ENCODE measurements at places on chromosomes 1 and 21.

- DNase-seq = no peak
Measured at GRCh38 chr1:159827102-159827490, 423 bp downstream of the SLAMF8 start.

DNA sequence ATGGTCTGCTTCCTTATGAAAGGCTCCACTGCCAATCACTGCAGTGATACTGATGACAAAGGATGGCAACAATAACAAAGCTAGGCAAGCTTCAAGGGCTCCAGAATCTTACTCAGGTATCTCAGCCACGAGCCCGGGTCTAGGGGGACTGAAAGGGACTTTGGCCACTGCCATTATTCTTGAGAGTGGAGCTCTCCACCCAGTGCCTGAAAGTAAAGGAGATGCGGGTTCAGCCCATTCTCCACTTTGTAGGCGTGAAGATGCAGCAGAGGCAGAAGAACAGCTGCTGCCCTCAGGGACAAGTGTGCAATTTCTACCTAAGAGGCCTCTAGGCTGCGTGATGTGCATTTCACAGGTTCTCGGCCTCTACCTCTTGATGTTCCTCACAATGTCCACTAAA, 31.4 kb upstream of the SLAMF9 start:
- DNase-seq = no peak

DNA sequence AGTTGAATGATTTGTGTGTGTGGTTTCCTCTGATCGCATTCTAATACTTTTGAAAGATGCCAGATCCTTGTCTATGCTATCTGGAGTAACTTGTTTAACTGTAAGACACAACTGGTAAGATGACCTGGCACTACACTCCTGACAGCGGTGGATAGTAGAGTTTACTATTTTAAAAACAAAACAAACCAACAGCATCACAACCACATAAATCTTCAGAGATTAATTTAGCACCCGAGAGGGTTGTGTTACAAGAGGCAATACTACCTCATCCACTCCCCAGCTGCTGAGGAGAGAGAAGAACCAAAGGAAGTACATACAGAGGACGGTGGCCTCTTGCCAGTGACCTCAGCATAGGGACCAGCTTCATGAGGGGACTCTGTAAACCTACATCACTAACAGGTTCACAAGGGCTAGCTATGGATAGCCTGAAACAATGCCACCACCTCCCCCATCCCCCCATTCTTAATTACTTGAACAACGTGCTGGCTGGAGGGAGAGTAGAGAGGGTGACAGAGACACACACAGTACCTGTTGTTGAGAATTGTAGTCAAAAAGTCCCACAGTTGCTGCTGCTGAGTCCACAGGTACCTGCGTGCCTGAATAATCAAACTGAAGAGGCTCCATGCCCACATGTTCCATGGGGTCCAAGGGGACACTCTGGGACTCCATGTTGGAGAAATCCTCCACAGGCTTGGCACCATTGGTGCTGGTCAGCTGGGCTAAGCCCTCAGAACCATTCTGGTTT, 73.5 kb downstream of the PUM1 start:
- DNase-seq = no peak

DNA sequence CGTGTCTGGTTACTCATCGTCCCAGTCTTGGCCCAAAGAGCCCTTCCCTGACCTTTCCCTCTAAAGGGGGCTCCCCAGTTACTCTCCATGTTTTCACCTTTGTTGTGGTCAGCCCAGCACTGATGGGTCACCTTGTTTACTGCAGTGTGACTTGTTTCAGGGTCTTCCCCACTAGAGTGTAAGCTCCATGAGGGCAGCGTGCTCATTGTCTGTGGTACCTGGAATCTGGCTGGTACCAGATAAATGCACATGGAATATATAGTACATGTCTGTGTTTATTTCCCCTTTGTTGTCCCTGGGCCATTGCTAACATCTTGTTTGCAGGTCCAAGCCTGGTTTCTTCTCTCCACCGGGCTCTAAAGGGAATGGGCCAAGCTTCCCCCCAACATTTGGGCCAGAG, 22.7 kb upstream of the TENT5B start:
- DNase-seq = no peak

DNA sequence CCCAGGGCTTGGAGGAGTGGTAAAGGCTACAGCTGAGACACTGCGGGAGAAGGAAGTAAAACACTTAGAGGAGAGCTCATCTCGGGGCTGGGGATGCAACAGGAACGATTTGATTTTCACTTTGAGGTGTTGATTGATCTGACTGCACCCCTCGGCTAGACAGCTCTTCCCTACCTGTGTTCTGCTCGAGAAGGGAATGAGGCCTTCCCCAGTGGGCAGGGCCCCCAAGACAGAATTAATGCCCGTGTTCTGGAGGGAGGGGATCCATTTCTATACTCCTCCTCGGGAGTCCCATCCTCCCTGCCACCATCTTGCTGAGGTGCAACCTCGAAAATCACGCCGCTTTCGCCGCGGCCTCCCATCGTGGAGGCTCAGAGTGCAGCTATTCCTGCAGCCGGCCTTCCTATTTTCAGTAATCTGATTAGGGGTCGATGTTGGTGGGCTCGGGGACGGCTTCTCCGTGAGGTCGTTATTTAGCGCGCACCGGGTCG, 2.4 kb downstream of the ATP2B4 start:
- no peak for DNase-seq

- no peak for DNase-seq
Measured at GRCh38 chr1:207461649-207462048, 7.5 kb downstream of the CR2 start.

- DNase-seq = no peak
Measured at GRCh38 chr1:2787163-2787911, 14.2 kb downstream of the TTC34 start.

DNA sequence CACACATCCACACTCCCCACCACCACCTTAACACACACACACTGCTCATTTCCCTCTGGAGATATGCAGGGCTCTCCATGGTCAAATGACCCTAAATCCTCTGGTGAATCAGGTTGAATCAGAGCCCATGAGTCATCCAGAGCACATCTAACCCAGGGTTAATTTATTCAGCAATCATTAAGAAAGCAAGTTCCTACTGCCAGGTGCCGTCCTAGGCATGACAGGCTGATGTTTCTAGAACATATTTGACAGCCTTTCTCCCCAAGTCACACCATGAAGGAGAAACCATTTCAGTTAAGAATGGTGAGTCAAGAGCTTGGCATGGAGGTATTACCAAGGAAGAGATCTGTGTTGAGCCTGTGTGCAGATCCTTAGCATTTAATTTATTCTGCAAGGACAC, 194.3 kb upstream of the CAMK1G start:
- DNase-seq = peak; percentile 57

DNA sequence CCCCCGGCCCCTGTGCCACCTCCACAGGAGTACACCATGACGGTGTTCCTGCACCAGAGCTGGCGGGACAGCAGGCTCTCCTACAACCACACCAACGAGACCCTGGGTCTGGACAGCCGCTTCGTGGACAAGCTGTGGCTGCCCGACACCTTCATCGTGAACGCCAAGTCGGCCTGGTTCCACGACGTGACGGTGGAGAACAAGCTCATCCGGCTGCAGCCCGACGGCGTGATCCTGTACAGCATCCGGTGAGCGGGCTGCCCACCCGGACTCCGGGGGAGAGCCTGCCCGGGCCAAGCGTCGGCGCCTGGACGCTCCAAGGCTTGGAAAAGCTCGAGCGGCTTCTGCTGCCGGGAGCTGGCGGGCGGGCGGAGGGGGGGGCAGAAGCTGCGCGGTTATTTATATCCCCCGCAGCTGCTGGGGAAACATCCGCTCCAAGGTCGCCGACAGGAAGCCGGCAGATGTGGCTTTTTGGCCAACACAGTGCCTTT, 6.4 kb downstream of the GABRD start:
- DNase-seq = no peak

DNA sequence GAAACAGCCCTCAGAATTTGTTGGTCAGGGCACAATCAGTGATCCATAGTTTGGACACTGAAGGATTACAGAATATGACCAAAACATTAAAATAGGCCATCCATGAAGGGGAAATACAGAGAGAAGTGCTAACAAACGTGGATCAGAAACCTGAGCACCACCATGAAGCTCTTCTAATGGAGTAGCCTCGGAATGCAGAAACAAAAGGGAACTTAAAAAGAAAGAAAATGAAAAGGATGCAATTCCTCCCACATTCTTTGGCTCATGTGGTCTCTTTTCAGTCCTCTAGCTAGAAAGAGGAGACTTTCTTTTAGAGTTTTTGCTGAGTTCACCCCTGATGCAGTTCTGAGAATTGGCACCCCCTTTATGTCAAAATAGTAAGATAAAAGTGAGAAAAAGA, 989.8 kb upstream of the B3GALT2 start:
- DNase-seq = no peak

DNA sequence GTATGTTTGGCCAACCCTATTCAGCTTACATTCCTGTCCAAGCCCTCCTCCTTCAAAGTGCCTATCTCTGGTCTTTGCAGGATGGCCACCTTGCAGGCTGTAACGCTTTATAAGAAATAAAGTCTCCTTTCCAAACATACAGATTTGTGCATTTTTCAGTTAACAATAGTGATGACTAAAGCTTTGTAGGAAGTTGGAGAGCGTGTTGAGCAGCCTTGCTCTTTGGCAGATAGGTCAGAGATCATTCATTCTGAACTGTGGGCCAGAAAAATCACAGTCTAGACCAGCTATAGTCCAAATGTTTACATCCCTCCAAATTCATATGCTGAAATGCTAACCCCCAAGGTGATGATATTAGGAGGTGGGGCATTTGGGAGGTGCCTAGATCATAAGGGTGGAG, 34.0 kb upstream of the FAM89A start:
- DNase-seq = no peak

DNA sequence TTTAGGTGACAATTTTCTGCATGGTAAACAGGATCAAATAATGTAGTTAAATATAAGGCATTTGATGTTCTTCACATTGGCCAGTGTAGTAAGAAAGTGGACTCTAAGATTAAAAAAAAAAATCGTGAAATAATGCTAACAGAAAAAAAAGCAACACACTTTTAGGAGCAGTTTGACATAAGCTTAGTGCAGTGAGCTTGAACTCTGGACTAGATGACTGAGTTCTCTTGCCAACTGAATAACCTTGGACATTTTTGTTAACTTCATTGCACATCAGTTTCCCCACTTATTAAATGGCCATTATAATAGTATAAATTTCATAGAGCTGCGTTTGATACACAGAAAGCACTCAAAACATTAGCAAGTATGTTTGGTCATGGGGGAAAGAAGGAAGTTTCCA, 649.3 kb upstream of the ADGRL4 start:
- no peak for DNase-seq

GRCh38 chr1:200471739-200472138, 61.9 kb upstream of the ZNF281 start:
- no peak for DNase-seq

- no peak for DNase-seq
Measured at GRCh38 chr1:54807756-54808155, 6.6 kb upstream of the TTC22 start.

DNA sequence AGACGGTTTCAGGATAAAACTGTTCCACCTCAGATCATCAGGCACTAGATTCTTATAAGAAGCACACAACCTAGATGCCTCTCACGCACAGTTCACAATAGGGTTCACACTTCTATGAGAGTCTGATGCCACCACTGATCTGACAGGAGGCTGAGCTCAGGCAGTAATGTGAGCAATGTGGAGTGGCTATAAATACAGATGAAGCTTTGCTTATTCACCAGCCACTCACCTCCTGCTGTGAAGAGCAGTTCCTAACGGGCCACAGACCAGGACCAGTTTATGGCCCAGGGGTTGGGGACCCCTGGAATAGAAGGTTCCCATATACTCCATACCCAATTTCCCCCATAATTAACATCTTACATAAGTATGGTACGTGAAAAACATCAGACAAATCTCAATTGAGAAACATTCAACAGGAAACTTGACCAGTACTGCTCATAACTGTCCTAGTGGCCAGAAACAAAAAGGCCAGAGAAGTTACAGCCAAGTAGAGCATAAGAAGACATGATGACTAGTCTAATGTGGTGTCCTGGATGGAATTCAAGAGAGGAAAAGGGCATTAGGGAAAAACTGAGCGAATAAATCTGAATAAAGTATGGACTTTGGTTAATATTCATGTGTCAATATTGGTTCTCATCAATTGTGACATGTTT, 24.7 kb upstream of the IGSF5 start:
- no peak for DNase-seq

- peak; percentile 90 for DNase-seq
Measured at GRCh38 chr1:39091845-39092645, 65.9 kb downstream of the NDUFS5 start.

GRCh38 chr1:150579945-150580642, 684 bp upstream of the MCL1 start:
- no peak for DNase-seq

- peak; percentile 72 for DNase-seq
Measured at GRCh38 chr1:224116131-224116530, 2.2 kb downstream of the FBXO28 start.

- DNase-seq = no peak
Measured at GRCh38 chr21:28464095-28464494, 528.6 kb downstream of the LTN1 start.

- no peak for DNase-seq
Measured at GRCh38 chr1:208603721-208604120, 359.5 kb upstream of the PLXNA2 start.

DNA sequence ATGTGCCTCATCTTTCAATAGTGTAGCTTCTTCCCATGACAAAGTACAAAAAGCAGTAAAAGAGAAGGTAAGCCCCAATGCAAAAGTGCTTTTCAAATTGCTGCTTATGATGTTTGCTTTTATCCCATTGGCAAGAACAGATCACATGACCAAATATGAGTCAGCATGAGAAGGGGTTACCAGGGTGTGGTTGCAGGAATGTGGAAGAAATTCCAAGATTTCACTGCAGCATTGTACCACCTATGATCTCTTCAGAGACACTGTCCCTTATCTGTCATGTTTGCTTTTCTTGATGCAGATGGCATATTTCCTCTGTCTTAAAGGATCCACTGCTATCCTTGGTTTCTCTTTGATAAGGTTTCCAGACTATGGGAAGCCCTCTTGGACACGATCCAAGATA, 1006.9 kb upstream of the PRMT6 start:
- DNase-seq = no peak

DNA sequence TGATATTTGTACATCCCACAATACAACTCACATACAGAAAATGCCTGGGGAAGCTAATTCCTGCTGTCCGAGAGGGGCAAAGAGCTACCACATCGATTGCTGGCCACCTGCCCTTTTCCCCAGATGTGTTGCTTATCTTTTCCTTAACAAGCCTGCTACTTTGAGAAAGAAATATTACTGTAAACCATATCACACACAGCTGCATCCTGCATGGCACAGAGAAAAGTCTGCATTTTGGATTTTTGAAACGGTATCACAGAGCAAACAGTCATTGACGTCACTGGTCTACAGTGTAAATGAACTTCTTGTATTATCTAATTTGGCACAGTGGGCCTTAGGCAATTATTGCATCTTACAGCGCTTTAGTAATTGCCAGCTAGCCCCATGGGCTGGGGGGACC, 164.7 kb downstream of the CLIC6 start:
- DNase-seq = no peak
